ENCODE measurements at places on chromosomes 13 and 19. TPM values are rescaled to one million over a fixed set of nuclear protein-coding genes. Genes with fewer than 3 reads are reported as not detected.

The ZNF221 gene
- total RNA-seq, result 6.0 TPM

- DNase-seq, result no peak
- no peaks in the 10 kb centered on the region for H3K36me3 ChIP-seq
- peaks cover 12% of the 10 kb centered on the region for H3K4me1 ChIP-seq
- H3K4me3 ChIP-seq, result no peak overlapping the region
Observed at GRCh38 chr13:27263438-27263837, 7.2 kb upstream of the RASL11A start.

DNA sequence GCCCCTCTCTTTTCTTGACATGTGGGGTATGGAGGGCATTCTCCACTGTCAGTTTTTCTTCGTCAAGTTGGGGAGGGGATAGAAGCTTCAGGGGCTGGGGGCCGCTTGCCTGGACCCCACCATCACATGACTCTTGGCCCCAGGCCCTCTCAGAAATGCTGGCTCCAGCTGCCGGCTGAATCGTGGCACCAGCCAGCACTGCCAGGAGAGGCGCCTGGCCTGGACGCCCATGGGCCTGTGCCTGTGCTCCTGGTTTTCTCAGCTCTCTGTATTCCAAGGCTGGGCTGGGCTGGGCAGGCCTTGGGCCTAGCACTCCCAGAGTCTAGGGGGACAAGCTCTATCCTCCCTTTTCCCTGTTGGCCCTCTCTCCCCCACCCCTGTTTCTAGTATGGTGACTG is 38.6 kb downstream of the LYL1 start:
- no peaks in the 10 kb centered on the region for H3K36me3 ChIP-seq
- H3K27ac ChIP-seq, result no peak overlapping the region
- peaks cover 8% of the 10 kb centered on the region for H3K4me1 ChIP-seq
- H3K27me3 ChIP-seq, result no peaks in the 10 kb centered on the region

The PTGIR gene
- total RNA-seq, result 1.1 TPM

The TDRD3 gene
- 18.5 TPM for total RNA-seq

GRCh38 chr19:45809643-45810159 is 5.4 kb downstream of the RSPH6A start:
- H3K27me3 ChIP-seq, result no peaks in the 10 kb centered on the region
- H3K4me3 ChIP-seq, result no peak overlapping the region
- peaks cover 12% of the 10 kb centered on the region for H3K4me1 ChIP-seq
- DNase-seq, result peak; percentile 70
- no peaks in the 10 kb centered on the region for H3K36me3 ChIP-seq

The SYCN gene
- not detected for total RNA-seq

DNA sequence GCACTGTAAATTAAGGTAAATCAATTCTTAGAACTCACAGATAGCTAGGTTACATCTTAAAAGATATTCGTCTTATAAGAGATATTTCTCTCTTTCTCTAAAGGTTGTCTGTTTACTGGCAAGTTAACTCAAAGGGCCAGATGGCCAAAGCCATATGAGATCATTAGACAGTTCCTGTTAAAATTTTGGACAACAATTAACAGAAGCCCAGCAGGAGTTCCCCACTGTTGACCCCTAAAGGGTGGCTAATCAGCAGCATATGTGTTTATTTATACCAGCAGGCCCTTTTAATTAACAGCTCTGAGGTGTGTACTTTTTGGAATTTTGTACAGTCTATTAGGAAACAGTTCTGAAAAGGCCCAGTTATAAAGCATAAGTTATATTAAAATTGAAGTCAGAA is 245.8 kb downstream of the LIG4 start:
- no peaks in the 10 kb centered on the region for H3K36me3 ChIP-seq
- no peak for DNase-seq
- H3K27ac ChIP-seq, result no peak overlapping the region
- no peak overlapping the region for H3K4me3 ChIP-seq
- H3K27me3 ChIP-seq, result no peaks in the 10 kb centered on the region

DNA sequence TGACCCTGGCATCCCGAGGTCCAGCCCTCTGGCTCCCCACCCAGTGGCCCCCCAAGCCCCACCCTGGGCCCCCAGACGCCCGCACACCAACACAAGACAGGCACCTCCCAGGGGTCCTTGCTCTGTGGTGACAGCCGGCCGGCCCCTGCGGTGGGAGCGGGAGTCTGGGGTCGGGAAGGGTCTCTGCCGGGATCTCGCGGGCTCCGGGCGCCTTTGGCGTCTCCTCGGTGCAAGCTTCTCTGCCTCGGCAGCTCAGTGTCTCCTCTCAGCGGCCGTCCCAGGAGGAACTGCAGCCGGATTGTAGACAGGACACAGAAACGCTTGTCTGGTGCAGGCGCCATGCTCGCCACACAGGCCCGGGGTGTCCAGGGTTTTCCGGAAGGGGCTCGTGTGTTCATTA is 43.7 kb downstream of the TMEM255B start:
- H3K4me3 ChIP-seq, result no peak overlapping the region
- DNase-seq, result no peak
- H3K36me3 ChIP-seq, result no peaks in the 10 kb centered on the region
- no peaks in the 10 kb centered on the region for H3K27me3 ChIP-seq
- peaks cover 3% of the 10 kb centered on the region for H3K4me1 ChIP-seq

GRCh38 chr19:32876919-32877285 is 7.3 kb upstream of the SLC7A9 start:
- H3K36me3 ChIP-seq, result no peaks in the 10 kb centered on the region
- no peaks in the 10 kb centered on the region for H3K4me1 ChIP-seq
- H3K4me3 ChIP-seq, result no peak overlapping the region
- no peak for DNase-seq
- no peak overlapping the region for H3K27ac ChIP-seq
- no peaks in the 10 kb centered on the region for H3K27me3 ChIP-seq

DNA sequence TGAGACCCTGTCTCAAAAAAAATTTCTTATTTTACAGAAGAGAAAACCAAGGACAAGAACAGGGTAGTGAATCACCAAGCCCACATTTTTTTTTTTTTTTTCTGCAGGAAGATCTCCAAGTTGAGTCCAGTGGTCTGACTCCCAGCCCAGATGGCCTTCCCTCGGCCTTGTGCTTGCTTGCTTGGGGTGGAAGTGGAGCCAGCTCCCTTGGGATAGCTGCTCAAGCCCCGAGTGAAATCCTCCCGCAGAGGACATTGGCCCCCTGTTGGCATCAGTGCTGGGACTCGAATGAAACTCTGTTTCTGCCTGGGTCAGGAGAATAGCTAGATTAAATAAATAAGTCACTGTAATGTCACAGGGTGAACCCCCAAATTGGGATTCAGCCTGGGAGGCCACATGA is 9.4 kb upstream of the NUP62 start:
- H3K27me3 ChIP-seq, result no peaks in the 10 kb centered on the region
- H3K36me3 ChIP-seq, result no peaks in the 10 kb centered on the region
- H3K27ac ChIP-seq, result no peak overlapping the region

Measured in endothelial cell of umbilical vein (primary cell).